Astrocyte of the spinal cord (primary cell): ENCODE measurements at places on chromosomes 3 and 15.

DNA sequence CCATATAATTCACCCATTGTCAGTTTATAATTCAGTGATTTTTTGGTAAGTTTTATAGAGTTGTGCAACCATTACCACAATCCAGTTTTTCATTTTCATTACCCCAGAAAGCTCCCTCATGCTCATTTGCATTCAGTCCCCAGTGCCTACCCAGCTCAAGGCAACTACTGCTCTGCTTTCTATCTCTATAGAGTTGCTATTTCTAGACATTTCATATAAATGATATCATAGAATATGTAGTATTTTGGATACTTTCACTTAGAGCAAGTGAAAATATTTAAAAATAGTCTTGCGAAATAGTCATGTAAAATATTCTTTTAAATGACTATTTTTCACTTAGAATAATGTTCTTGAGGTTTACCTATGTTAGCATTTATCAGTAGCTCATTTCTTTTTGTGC lies 42.1 kb downstream of the ZNF654 start:
- no peak for DNase-seq

GRCh38 chr15:51992953-51993352 lies 21.4 kb upstream of the LEO1 start:
- no peak for DNase-seq

GRCh38 chr3:56923526-56924224 lies 121.9 kb upstream of the ARHGEF3 start:
- DNase-seq, result peak; percentile 47

- no peak for DNase-seq
These were observed 3.7 kb downstream of the BOC start for GRCh38 chr3:113214917-113215595.

- DNase-seq, result no peak
These were observed 190.5 kb upstream of the CMC1 start for GRCh38 chr3:28050885-28051284.

GRCh38 chr15:35833581-35833980 lies 287.6 kb upstream of the DPH6 start:
- no peak for DNase-seq

- DNase-seq, result peak; percentile 21
These were observed 75.0 kb downstream of the TTBK2 start for GRCh38 chr15:42845581-42845980.

DNA sequence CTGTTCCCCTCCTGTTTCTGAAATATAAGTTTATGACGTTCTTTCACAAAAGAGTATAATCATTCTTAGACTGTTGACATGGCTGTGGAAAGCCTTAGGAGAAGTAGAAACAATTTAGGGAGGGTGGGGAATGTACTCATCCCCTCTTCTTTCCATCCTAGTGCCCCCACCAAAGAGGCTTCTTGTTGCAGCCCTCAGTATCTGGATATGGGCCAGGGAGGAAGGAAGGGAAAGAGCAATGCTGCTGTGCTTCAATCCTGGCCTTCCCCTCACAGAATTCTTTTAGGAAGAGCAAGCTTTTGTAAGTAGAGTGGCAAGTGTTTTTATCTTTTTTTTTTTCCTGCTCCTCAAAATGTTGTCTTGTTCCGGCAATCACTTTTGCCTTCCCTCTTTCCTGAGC lies 1.7 kb downstream of the INAFM2 start:
- no peak for DNase-seq

GRCh38 chr3:194832346-194833104 lies 146.8 kb downstream of the FAM43A start:
- no peak for DNase-seq

DNA sequence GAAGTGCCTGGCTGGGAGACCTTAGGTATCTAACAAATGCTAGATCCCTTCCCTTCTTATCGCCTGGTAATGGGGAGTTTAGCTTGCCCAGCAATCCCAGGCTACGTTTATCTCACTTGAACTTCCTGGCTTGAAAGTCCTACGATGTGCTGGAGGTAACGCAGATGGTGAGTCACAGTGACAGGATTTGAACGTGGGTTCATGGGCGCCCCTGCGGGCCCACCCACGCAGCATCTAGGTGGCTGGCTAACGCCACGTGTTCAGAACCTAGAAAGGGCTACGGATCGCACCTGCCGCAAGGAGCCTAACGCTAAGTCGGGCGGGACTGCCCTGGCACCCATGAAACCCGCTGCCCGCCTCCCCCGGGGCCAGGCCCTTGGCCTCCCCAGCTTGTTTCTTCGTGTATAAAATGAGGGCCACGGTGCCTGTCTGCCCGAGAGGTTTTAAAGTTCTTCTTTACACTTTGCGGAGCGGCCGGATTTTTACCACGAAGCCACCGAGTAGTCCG lies 600 bp upstream of the USP3 start:
- peak; percentile 75 for DNase-seq

- no peak for DNase-seq
These were observed 73.9 kb downstream of the ATP10A start for GRCh38 chr15:25789211-25789610.

DNA sequence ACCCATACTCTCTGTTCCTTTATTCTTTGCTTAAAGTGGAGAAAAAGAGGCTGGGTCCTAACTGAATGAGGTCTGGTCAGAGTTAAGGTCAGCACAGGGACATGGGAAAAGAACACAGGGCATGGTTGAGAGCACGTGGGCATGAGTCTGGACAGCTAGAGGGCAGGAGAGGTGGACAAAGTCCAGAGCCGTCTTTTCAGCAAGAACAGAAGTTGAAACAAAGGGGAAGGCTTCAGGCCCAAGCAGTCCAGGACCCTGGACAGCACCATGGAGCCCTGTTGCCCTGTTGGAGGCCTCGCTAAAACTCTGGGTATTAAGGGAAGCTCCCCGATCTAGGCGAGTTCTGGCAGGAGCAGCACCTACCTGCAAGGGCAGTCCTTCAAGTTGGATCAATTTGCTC lies 50.7 kb downstream of the XYLB start:
- DNase-seq, result peak; percentile 40

DNA sequence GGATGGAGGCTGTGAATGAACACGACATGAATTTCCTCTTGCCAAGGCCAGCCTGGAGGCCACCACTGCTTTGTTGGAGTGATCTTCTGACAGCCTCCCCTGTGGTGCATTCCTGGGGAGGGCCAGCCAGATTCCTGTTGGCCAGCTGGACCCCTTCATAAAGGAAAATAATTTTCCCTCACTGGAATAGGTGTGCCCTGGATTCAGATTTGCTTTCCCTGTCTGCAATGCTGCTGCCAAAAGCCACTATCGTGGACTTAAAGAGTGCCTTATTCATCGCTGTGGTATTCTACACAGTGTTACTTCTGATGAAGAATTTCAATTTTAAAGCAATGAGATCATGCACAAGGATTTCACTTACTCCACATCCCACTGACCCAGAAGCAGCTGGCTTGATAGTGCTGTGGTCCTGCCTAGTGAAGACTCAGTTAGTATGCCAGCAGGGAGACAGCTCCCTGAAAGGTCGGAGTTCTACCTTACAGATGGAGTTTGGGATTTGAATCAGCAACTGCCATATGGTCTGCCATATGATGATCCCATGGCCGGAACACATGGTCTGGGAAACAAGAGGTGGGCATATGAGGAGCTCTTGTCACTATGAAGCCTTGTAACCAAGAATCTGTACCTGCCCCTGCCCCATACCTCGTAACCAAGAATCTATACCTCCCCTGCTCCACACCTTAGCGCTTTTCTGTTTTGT lies 145.2 kb downstream of the KLF13 start:
- DNase-seq, result peak; percentile 90

DNA sequence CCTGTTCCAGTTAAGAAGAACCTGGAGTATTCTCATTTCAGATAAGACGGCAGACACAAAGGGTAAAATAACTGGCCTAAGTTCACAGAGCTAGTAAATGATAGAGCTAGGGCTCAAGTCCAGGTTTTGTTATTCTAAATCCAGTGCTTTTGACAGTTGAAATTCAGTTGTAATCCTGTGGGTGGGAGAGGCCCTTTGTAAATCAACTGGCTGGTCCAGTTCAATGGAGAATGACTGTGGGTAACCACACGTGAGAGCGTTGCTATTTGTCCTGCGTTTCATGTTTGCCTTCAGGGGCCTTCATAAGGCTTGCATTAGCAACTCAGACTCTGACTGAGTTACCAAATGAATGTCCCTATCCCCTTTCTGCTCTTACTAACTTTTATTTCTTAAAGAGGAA lies 24.2 kb upstream of the CD96 start:
- DNase-seq, result no peak

- no peak for DNase-seq
These were observed 9.8 kb downstream of the NBEAL2 start for GRCh38 chr3:46989146-46989810.

GRCh38 chr3:52085681-52086282 lies 29.4 kb upstream of the DUSP7 start:
- no peak for DNase-seq

- peak; percentile 35 for DNase-seq
These were observed 363.4 kb downstream of the GAP43 start for GRCh38 chr3:115986555-115987207.

DNA sequence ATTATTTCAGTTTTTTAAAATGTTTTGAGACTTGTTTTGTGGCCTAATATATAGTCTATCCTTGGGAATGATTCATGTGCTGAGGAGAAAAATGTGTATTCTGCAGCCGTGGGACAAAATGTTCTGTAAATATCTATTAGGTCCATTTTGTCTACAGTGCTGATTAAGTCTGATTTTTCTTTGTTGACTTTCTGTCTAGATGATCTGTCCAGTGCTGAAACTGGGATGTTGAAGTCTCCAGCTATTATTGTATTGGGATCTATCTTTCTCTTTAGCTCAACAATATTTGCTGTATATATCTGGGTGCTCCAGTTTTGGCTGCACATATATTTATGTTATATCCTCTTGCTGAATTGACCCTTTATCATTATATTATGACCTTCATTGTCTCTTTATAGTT lies 85.2 kb downstream of the UBE2E2 start:
- peak; percentile 39 for DNase-seq

DNA sequence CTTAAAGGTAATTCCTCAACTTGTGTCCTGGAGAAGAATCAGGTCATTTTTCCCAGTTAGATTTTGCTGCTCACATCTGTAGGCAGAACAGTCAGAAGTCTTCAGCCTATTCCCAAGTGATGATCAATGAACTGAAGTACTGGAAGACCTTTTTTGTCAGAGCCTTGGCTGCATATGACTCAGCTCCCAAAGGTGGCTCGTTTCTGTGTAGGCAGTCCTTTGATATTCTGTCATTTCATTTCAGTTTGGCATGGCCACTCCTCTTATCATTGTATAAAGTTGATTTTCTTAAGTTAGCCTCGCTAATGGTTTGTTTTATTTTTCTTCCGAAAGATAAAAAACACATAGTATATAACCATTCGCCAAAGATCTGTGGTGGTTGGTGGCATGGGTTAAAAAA lies 90.7 kb downstream of the KLHL25 start:
- no peak for DNase-seq

GRCh38 chr3:51538115-51538458 lies 432 bp upstream of the RAD54L2 start:
- no peak for DNase-seq

DNA sequence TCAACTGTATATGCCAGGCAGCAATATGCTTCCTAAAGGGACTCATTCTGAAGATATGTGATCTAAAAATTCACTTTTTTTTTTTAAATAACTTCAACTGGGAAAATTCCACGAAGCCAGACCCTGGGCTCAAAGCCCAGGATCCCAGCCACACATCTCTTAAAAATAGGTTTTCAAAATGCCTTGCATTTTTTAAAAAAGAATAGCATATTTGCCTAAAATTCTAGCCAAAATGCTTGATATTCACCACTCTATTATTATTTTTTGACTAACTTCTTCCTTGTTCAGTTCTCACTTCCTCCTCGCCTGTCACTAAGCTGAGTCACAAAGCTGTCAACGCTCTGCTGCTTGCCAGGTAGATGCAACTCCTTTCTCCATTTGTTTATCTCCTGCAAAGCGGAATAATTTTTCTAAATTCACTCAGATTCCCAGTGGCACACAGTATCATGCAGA lies 28.0 kb upstream of the VGLL4 start:
- peak; percentile 49 for DNase-seq

- no peak for DNase-seq
These were observed 70.5 kb downstream of the SUMF1 start for GRCh38 chr3:4396542-4396941.

DNA sequence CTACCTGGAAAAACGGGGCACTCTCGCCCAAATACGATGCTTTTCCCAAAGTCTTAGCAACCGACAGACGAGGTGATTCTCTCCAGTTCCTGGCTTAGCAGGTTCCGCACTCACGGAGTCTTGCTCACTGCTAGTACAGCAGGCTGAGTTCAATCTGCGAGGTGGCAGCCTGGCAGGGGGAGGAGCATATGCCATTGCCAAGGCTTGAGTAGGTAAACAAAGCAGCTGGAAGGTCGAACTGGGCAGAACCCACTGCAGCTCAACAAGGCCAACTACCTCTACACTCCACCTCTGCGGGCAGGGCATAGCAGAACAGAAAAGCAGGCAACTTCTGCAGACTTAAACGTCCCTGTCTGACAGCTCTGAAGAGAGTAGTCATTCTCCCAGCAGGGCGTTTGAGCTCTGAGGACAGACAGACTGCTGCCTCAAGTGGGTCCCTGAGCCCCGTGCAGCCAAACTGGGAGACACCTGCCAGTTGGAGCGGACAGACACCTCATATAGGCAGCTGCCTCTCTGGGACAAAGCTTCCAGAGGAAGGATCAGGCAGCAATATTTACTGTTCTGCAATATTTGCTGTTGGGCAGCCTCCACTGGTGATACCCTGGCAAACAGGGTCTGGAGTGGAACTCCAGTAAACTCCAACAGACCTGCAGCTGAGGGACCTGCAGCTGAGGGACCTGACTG lies 73.4 kb upstream of the CADM2 start:
- DNase-seq, result no peak

- DNase-seq, result no peak
These were observed 50.5 kb downstream of the CD86 start for GRCh38 chr3:122105626-122106025.

GRCh38 chr15:101805605-101806345 lies 2.5 kb downstream of the OR4F6 start:
- no peak for DNase-seq

DNA sequence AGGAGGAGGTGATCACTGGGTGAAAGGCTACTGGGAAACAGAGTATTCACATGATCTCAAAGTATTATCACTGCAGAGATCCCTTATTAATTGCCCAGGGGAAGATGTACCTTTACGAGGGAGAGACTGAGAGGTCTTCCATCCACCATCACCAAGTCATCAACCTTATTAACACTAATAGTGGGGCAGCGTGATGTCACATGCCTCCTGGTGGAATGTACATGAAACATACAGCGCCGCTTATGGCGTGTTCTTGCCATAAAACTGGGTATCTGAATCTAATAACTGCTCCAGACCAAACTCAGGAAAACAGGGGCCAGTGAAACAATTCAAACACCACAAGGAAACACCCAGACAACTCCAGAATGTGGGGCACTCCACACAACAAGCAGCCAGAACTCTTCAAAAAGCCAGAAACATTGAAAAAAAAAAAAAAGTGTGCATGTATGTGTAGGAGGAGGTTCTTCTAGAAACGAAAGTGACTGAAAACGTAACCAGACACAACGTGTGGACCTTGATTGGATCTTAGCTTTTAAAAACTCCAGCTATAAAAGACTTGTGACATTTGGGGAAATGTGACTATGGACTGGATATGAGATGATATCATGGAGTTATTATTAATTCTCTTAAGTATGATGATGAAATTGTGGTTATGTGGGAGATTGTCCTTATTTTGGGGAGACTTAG lies 4.6 kb downstream of the STIMATE start:
- DNase-seq, result no peak
